Activated T-helper 1 cell treated with anti-CD3 and anti-CD28 coated beads, Interleukin-2, amount 50 U/mL, for 16 hours (primary cell): ENCODE measurements at places on chromosomes 5 and 9.

- no peak for DNase-seq
Measured at GRCh38 chr5:133048993-133049725, 2.7 kb upstream of the HSPA4 start.

- no peak for DNase-seq
Measured at GRCh38 chr9:5971740-5972139, 43.7 kb downstream of the RANBP6 start.

GRCh38 chr5:13648822-13649221 lies 295.7 kb downstream of the DNAH5 start:
- DNase-seq, result no peak

GRCh38 chr5:177444106-177445051 lies 2.2 kb upstream of the PRR7 start:
- DNase-seq, result no peak

GRCh38 chr9:113026200-113026599 lies 14.2 kb upstream of the ZNF883 start:
- DNase-seq, result no peak
